ENCODE measurements at places on chromosomes 1 and 21.

GRCh38 chr1:41498391-41498790, 13.9 kb upstream of the EDN2 start:
- H3K36me3 ChIP-seq = no peaks in the 10 kb centered on the region
- no peak for DNase-seq
- peaks cover 27% of the 10 kb centered on the region for H3K27me3 ChIP-seq
- H3K4me1 ChIP-seq = peaks cover 8% of the 10 kb centered on the region
- H3K4me3 ChIP-seq = no peak overlapping the region

- peaks cover 37% of the 10 kb centered on the region for H3K4me1 ChIP-seq
- peaks cover 70% of the 10 kb centered on the region for H3K27me3 ChIP-seq
- no peak for DNase-seq
- no peak overlapping the region for H3K27ac ChIP-seq
- H3K4me3 ChIP-seq = peak overlapping the region; percentile 58
- H3K36me3 ChIP-seq = no peaks in the 10 kb centered on the region
Observed at GRCh38 chr1:98045211-98045766, 124.5 kb upstream of the DPYD start.

DNA sequence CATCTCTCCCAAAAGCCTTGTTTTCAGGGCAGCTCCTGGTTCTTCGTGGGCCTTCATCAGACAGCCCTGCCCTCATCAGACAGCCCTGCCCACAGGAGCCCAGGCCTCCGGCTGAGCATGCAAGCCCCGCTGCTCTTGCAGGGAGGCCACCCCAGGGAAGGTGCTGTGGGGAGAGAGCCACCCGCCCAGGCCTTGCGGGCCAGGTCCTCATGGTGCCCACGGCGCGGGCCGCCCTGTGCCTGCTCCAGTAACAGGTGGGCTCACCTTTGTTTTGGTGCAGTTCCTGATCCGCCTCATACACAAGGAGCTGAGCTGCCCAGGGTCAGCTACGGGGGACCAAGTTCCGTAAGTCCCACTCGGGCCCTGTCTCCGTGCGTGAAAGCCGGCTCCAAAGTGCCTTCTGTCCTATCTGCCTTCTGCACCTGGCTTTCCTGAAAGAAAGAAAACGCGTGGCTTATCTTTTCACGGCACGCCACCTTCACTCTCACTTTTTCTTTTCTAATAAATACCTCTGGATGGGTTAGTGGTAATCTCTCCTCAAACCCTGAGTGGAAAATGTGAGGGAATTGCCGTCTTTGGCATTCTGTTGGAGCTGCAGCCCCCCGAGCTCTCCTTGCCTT, 65.9 kb downstream of the SLC37A1 start:
- H3K36me3 ChIP-seq = peaks cover 22% of the 10 kb centered on the region
- H3K27me3 ChIP-seq = no peaks in the 10 kb centered on the region
- H3K4me1 ChIP-seq = no peaks in the 10 kb centered on the region
- no peak for DNase-seq
- no peak overlapping the region for H3K4me3 ChIP-seq
- H3K27ac ChIP-seq = no peak overlapping the region

GRCh38 chr1:198269646-198269940, 112.8 kb downstream of the NEK7 start:
- H3K4me3 ChIP-seq = no peak overlapping the region
- no peaks in the 10 kb centered on the region for H3K36me3 ChIP-seq
- no peaks in the 10 kb centered on the region for H3K27me3 ChIP-seq
- H3K27ac ChIP-seq = no peak overlapping the region
- no peak for DNase-seq
- H3K4me1 ChIP-seq = peaks cover 19% of the 10 kb centered on the region

DNA sequence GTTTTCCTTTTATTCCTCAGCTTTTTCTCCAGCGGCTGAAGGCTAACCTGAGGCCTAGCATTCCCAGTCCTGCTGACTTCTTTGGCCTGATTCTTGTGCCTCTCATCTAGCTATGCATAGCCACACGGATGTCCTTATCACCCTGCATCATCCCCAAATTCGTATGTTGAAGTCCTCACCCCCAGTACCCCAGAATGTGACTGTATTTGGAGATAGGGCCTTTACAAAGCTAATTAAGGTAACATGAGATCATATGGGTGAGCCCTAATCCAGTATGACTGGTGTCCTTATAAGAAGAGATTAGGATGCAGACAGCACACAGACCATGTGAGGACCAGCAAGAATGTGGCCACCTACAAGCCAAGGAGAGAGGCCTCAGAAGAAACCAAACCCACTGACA, 44.6 kb downstream of the CDCP2 start:
- H3K36me3 ChIP-seq = no peaks in the 10 kb centered on the region
- peaks cover 2% of the 10 kb centered on the region for H3K4me1 ChIP-seq
- H3K27me3 ChIP-seq = no peaks in the 10 kb centered on the region
- no peak for DNase-seq
- H3K27ac ChIP-seq = no peak overlapping the region
- H3K4me3 ChIP-seq = no peak overlapping the region

GRCh38 chr1:197933016-197933415, 15.8 kb downstream of the LHX9 start:
- no peaks in the 10 kb centered on the region for H3K36me3 ChIP-seq
- no peak for DNase-seq
- no peak overlapping the region for H3K27ac ChIP-seq
- no peak overlapping the region for H3K4me3 ChIP-seq
- peaks cover 20% of the 10 kb centered on the region for H3K27me3 ChIP-seq

GRCh38 chr1:158333405-158334155, 2.2 kb upstream of the CD1B start:
- peaks cover 8% of the 10 kb centered on the region for H3K27me3 ChIP-seq
- H3K4me1 ChIP-seq = peaks cover 4% of the 10 kb centered on the region
- H3K4me3 ChIP-seq = no peak overlapping the region

GRCh38 chr1:155499953-155500639, 62.5 kb downstream of the ASH1L start:
- H3K4me1 ChIP-seq = peaks cover 49% of the 10 kb centered on the region
- DNase-seq = no peak
- no peaks in the 10 kb centered on the region for H3K27me3 ChIP-seq
- peak overlapping the region; percentile 13 for H3K4me3 ChIP-seq
- no peak overlapping the region for H3K27ac ChIP-seq

DNA sequence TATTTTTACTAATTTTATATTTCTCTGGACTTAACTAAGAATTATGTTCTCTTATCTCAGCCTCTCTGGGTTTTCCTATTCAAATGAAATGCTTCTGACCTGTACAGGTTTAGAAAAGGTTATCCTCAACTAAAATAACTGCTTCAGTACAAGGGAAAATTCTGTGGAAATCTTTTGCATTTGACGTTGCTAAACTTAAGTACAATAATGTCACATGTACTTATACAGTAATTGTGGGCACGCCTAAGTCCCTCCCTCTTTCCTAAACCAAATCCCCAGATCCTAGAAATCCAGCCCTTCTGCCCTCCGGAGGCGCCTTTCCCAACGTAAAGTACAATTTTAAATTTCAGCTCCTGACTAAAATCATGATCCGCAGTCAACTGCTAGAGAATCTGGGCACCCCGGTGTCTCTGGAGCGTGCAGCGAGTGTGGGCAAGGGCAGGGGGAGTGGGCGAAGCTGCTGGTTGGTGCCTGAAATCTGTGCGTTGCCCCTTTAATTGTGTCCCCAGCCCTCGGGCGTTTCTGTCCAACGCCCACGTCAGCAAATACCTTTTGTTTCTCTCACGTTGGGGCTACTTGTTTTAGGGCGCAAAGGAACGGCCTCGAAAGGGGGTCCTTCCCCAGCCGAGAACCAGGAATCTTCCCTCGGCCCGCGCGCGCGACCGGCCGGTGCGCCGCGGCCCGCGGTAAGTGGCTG, at the start of gene ZBTB8A:
Gene ZBTB8A, plus strand, starts transcription at position 541 of the 697 bp plus-strand sequence. CDS start 53,505 bp downstream, outside the sequence.
- no peak for DNase-seq
- H3K4me3 ChIP-seq = peak within 1 kb of the TSS; percentile 86
- H3K27me3 ChIP-seq = peaks cover 79% of the 10 kb centered on the region
- H3K27ac ChIP-seq = no peak within 1 kb of the TSS

Data from naive thymus-derived CD8-positive, alpha-beta T cell (primary cell).